ENCODE measurements at places on chromosomes 11 and 22. TPM values are rescaled to one million over a fixed set of nuclear protein-coding genes. Genes with fewer than 3 reads are reported as not detected.

GRCh38 chr22:44543362-44543761, 45.3 kb upstream of the RTL6 start:
- DNase-seq: no peak

DNA sequence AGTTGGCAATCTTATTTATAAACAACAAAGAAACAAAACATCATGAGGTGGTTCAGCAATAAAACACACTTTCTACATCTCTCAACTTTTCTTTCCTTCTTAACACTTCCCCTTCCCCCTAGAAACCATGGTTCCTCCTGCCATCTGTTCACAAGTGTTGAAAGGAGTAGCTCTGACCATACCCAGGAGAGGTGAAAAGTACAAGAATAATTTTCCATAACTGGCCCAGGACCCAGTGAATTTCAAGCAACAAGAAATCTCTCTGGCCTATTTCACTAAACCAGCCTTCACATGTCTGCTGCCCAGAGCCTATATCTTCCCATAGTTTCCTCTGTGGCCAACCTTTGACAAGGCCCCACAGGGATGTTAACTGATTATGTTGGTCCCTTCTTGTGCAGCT, 98.2 kb upstream of the CEP126 start:
- no peak for DNase-seq

DNA sequence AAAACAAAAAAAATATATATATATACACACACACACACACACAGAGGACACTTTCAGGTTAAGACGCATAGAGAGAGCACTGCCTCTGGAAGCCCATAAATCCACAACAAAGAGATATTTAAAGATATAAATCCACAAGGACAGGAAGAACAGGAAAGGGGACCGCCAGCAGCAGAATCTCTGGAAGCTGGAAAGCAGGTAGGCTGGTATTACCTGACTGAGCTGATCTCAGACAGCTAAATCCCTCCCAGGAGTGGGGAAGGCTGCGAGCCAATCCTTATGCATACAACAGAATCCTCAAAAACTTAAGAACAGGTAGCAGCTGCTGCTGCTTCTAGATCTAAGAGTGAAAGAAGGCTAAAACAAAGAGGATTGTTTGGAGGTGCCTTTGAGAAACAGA, 1.8 kb upstream of the MCAT start:
- no peak for DNase-seq

GRCh38 chr11:1783725-1784529, 20.2 kb upstream of the CTSD start:
- no peak for DNase-seq

The DDX25 gene
- total RNA-seq: 20.5 TPM

- DNase-seq: no peak
These were observed 113.6 kb upstream of the MTNR1B start for GRCh38 chr11:92855607-92856405.

The C11orf24 gene
- 53.7 TPM for total RNA-seq

DNA sequence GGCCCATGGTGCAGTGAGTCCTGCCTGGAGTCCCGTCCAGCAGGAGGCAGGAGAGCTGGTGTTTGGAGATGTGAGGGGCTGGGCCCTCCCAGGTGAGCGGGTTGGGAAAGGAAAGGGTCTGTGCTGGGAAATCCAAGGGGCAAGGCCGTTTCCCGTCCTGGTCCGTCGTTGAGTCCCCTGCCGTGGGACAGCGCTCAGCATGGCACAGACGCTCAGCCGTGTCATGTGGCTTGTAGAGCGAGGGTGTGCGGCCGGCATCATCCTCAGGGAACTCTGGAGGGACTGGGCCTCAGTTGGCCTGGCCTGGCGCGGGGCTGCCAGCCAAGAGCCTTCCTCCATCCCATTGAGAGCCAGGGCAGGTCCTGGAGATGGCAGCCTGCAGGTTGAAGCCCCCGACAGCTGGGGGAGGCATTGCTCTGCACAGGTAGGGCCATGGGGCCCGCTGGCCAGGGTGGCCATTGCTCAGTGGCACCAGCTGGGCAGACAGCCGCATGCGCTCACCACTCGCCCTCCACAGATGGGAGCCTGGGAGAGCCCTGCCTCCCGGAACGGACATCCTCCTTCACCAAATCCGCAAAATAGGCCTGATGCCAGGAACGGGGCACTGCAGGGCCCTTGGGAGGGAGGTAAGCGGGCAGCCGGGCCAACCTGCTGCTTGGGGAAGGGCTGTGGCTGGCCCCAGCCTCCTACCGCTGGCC, 28.7 kb downstream of the KCNQ1 start:
- DNase-seq: no peak

DNA sequence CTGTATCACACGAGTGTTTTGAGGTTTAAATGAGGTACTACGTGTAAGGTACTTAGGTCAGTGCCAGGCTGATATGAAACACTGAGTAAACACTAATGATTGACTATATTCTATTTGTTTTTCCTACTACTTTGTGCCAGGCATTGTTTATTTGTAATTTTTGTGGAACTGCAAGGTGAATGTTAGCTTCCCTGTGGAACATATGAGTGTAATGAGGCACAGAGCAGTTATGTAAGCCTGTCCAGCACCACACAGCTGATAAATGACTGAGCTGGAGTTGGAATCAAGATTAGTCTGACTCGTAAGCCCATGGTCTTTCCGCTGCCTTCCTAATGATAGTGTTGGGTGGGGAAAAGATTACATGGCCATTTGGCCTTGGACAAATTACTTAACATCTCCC, 5.9 kb downstream of the SLC37A2 start:
- no peak for DNase-seq

DNA sequence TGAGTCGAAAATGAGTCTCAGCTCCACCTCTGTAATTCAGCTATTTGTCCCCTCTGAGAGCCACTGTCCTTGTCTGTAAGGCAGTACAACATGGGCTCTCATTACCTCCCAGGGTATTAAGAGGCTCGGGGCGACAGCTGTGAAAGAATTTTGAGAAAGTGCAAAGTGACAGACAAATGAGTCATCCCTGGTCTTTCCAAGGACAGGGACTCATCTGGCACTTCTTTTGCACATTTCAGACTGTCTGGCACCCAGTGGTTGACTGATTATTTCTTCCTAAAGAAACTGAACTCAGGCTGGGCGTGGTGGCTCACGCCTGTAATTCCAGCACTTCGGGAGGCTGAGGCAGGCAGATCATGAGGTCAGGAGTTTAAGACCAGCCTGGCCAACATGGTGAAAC, 62.1 kb upstream of the ARFGAP3 start:
- DNase-seq: no peak

GRCh38 chr22:37636186-37636948, 3.1 kb upstream of the SH3BP1 start:
- no peak for DNase-seq

The ARFGAP3 gene
- 16.9 TPM for total RNA-seq

- no peak for DNase-seq
These were observed 166.8 kb upstream of the NCAM1 start for GRCh38 chr11:112794331-112794846.

DNA sequence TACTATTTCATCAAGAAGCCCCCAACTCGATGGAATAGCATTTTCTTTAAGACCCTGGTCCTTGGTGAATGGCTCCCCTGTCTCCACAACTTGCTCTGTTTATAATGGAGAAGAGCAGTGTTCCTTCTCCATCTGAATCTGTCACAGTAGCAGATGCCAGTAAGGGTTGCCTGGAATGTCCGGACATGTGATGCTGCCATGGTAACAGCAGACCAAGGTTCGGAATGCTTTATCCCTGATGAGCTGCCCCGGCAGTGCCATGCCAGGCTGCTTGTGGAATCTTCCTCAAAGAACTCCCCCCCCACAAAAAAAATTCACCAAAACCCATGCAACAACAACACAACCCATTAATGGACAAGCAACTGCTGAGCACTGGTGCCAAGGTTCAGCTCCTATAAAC, 72.5 kb downstream of the KCNC1 start:
- DNase-seq: no peak

- no peak for DNase-seq
These were observed 566.3 kb upstream of the CADM1 start for GRCh38 chr11:116070520-116070919.

DNA sequence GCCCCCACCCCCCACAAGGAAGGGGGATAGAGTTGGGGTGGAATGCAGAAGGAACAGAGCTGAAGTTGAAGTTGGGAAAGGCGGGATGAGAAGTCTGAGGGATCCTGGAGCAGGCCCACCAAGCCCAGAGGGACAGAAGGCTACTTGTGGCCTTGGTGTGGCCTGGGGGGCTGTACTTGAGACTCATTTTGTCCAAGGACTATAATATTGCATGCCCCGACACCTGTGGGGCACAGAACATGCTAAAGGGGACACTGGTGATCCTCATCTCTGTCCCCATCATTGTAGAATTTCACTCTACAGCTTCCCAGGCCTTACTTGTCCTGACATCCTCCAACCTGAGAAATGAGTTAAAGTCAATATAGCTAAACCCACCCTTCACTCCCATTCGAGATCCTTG, 1.3 kb downstream of the ESAM start:
- no peak for DNase-seq

DNA sequence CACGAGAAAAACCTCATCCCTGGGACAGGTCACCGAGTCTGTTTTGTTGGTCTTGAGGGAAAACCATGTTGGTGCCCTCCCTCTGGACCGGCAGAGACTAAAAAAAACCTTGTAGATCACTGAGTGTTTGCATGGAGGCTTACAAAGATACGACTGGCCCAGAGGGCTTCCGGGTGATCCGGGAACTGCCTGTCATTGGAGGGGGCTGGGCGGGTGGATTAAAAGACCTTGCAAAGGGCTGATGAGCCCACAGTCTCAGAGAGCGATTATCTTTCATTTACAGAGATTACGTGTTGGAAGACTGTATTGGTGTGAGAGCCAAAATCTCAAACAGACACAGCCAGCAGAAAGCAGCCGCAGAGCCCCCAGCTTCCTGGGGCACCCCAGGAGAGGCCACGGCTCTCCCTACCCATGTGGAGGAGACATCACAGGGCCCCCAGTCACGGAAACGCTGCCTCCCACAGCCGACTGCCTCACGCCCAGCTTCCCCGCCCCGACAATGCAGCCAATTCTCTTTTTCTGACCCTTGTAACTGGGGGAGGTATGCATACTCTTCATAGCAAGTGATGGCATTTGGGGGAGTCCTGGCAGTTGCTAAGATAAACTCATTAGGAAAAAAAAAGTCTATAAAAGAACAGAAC, 426.4 kb downstream of the CTTN start:
- no peak for DNase-seq

DNA sequence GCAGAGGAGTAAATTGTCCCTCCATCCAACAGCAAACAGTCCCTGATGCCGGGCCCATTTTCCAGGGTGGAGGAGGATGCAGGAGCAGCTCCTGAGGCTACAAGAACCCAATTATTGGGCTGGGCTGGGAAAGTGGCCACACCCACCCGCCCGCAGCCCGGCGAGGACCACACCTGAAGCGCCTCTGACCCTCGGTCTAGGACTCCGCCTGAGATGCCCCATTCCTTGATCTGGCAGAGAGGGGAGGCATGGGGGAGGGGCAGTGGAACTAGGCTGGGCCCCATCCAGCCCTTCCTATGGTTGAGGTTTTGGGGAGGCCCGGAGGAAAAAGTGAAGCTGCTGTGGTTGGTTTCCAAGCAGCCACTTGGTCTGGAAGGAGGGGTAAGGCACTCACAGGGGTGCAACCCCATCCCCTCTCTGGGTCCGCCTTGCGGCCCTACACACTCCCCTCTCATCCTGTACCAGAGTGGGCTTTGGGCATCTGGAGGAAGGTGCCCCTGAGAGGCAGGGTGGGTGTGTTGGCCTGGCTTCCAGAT, 2.4 kb upstream of the LGALS1 start:
- no peak for DNase-seq

- DNase-seq: no peak
These were observed 9.7 kb downstream of the NADSYN1 start for GRCh38 chr11:71462726-71463125.

GRCh38 chr22:44454113-44454769, 43.8 kb downstream of the RTL6 start:
- no peak for DNase-seq

- DNase-seq: no peak
These were observed 7.5 kb upstream of the LIN7C start for GRCh38 chr11:27514076-27514475.

GRCh38 chr11:78708388-78708787, 133.7 kb upstream of the NARS2 start:
- DNase-seq: no peak

DNA sequence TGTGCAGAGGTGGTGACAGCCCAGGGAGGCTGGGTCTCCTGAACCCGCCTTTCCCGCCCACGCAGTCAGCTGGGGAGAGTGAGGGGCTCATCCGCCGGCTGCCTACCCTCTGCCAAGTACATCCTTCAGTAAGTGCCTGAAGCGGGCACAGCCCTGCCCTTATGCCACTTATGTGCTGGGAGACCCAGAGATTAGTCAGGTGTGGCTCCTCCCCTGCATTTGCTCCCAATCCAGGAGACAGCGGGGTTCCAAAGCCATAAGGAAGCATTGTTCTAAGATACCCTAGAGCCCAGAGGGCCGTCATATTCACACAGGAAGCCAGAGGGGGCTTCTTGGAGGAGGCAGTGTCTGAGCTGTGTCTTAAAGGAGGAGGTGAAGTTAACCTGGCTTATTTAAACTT, 5.8 kb upstream of the PPP6R3 start:
- no peak for DNase-seq

The ISX gene
- total RNA-seq: not detected

GRCh38 chr22:44192098-44192815, 11.5 kb downstream of the PARVG start:
- DNase-seq: peak; percentile 86

The MS4A8 gene
- total RNA-seq: not detected

Measured in WTC11 (cell line).